Activated CD4-positive, alpha-beta memory T cell treated with anti-CD3 and anti-CD28 coated beads, Interleukin-2, amount 10 ng/mL, durations not matched to agents 7 days and 5 days (primary cell): ENCODE measurements at places on chromosomes 2 and 18. TPM values are rescaled to one million over a fixed set of nuclear protein-coding genes. Genes with fewer than 3 reads are reported as not detected.
A peak's percentile ranks its signal among the peaks of the same experiment; 100 is the strongest.

DNA sequence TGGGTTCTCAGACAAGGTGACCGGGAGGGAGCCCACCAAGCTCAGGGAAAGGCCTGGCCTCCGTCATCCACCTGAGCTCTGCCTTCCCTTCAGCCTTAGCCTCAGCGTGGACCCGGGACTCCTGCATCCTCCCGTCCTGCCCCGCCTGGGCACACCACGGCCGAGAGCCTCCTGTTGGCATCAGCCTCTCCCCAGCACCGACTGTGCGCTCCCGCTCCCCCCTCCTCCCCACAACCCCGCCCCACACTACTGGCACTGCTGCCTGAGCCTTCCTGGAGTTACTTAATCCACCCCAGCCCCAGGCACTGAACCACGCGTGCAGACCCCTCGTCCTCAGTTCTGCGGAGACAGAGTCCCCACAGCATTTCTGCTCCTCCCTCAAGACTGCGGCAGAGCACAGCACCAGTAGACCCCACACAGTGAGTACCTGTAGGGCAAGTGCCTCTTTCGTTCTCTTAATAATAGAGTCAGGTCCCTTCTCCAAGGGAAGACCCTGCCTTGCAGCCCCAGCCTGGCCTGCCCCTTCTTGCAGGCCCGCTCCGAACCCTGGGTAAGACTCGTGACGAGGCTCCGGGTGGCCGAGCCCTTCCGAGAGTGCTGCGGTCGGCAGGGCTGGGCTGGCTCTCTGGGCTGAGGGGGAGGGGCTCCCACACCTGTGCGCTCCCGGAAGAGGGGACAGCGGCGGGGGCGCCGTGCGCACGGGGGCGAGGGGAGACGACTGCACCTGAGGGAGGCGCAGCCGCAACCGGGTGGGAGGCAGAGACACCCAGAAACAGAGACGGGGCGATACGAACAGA lies at the start of gene AMER3:
Gene AMER3, plus strand, starts transcription at position 285 of the 797 bp plus-strand sequence. CDS start 6,533 bp downstream, outside the sequence.
- no peak within 1 kb of the TSS for H3K27ac ChIP-seq
- H3K4me1 ChIP-seq: peaks cover 7% of the 10 kb centered on the region
- H3K27me3 ChIP-seq: peaks cover 40% of the 10 kb centered on the region
- no peak for DNase-seq

DNA sequence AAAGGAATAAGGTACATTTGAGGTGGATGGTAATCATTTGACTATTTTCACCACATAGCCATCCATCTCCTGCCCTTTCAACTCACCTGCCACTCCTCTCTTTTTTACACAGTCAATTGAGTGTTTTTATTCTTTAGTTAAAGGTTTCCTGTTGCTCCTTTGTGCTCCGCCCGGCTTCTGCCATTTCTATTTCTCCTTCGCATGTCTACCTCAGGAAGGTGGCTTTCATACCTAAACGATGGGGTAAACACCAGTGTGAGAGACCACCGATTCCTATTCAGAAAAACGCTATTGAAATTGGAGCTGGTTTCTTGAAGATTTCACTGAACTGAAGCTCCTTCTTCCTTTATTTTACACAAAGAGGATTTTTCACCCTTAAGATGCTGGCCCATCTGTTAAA lies 1628.0 kb upstream of the PIK3C3 start:
- no peaks in the 10 kb centered on the region for H3K36me3 ChIP-seq
- no peak overlapping the region for H3K27ac ChIP-seq
- DNase-seq: no peak
- no peaks in the 10 kb centered on the region for H3K4me1 ChIP-seq

DNA sequence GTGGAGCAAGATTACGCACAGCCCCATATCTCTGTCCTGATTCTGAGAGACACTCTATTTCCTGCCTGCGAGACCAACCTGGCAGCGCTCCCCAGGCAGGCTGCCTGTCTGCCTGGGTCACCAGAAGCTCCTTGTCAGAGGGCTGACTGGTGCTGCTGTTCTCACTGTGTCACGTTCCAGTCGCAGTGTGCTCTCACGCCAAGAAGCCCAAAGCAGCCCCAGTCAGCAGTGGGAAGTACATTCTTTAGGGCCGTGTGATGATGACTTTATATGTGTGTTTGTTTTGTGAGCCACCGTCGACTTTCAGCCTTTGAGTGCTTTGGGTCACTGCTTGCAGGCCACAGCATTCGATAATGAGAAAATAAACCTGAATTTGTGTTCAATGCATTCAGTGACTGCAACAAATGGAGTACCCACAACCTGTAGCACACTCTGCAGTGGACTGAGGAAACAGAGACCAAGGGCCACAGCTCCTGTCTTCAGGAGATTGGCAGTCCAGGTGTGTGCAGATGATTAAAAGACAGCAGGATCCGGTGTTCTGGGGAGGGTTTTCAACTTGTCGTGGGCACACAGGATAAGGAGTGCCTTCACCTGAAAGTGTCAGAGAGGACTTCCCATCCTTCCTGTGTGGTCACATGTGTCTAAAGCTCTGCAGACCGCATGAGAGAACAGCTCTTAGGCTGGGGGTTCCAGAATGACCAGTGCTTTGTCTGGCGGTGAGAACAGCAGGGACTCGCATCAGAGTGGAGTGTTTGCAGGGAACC lies 4.8 kb downstream of the TNFRSF11A start:
- peak; percentile 65 for DNase-seq
- H3K4me1 ChIP-seq: peaks cover 70% of the 10 kb centered on the region
- peaks cover 19% of the 10 kb centered on the region for H3K27me3 ChIP-seq
- peak overlapping the region; percentile 56 for H3K4me3 ChIP-seq
- peaks cover 37% of the 10 kb centered on the region for H3K36me3 ChIP-seq

- no peaks in the 10 kb centered on the region for H3K36me3 ChIP-seq
- peaks cover 68% of the 10 kb centered on the region for H3K27me3 ChIP-seq
- no peak within 1 kb of the TSS for H3K27ac ChIP-seq
- H3K4me3 ChIP-seq: peak within 1 kb of the TSS; percentile 64
- peak; percentile 64 for DNase-seq
These were observed at the start of gene TGFA for GRCh38 chr2:70553584-70554337. TSS of gene TGFA (minus strand) at chr2:70553826. CDS start at chr2:70553767, 59 bp downstream.

DNA sequence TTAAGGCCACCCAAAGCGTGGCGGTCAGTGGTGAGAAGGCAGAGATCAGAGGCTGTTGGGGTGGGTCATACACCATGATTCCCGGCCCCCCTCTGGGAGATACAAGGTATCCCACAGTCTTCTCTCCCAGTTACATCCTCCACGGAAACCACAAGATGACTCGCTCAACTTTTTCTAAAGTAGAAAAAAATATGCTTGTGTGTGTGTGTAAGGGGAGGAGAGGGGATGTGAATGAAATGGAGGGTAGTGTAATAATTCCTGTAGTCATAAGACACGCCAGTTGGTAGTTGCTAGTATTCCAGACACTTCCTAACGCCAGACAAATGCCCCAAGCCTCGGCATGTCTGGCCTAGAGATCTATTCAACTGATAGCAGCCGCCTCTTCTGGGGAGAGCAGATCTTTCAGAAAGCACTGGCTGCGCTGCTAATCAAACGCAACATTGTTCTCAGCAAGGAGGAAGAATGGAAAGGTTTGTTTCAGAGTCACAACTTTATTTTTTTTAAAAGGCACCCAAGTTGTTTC lies 143.5 kb downstream of the TGIF1 start:
- peak overlapping the region; percentile 98 for H3K27ac ChIP-seq
- peaks cover 24% of the 10 kb centered on the region for H3K36me3 ChIP-seq
- H3K4me3 ChIP-seq: peak overlapping the region; percentile 92
- H3K4me1 ChIP-seq: peaks cover 46% of the 10 kb centered on the region
- no peaks in the 10 kb centered on the region for H3K27me3 ChIP-seq
- DNase-seq: peak; percentile 32

DNA sequence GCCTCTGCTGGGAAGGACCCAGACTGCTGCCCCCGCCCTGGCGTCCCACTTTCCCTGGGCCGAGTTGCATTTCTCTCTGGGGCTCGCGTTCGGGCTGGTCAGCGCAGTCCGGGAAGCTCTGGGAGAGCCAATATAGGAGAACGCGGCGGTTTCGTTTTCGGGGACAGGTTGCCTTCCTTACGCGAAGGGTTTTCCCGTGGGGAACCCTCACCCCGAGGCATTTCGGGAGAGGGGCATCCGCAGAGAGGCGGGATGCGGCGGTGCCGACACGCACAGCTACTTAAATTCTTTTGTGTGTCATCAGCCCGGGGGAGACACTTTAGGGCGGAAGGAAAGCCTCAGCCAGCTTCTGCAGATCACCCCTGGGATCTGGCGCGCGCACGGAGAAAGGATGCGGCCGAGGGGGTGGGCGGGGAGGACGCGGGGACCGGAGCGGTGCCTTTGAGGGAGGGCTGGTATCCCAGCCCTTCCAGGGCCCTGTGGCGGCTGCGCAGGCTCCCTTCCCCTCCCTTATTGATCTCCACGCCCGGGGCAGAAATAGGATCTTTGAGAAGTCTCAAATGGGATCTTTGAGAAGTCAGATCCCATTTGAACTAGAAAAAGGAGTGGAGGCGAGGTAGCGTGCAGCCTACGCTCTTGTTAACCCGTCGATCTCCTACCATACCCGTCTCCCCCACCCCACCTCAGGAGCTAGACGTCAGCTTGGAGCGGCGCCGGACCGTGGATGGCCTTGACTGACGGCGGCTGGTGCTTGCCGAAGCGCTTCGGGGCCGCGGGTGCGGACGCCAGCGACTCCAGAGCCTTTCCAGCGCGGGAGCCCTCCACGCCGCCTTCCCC lies 1.2 kb downstream of the GATA6 start:
- DNase-seq: no peak
- peaks cover 18% of the 10 kb centered on the region for H3K4me1 ChIP-seq
- H3K27me3 ChIP-seq: peaks cover 78% of the 10 kb centered on the region
- peak overlapping the region; percentile 73 for H3K4me3 ChIP-seq
- H3K27ac ChIP-seq: peak overlapping the region; percentile 57

- peaks cover 18% of the 10 kb centered on the region for H3K4me1 ChIP-seq
- no peak overlapping the region for H3K4me3 ChIP-seq
- no peak overlapping the region for H3K27ac ChIP-seq
- H3K27me3 ChIP-seq: peaks cover 4% of the 10 kb centered on the region
- H3K36me3 ChIP-seq: no peaks in the 10 kb centered on the region
These were observed 63.4 kb downstream of the NYAP2 start for GRCh38 chr2:225462945-225463344.

DNA sequence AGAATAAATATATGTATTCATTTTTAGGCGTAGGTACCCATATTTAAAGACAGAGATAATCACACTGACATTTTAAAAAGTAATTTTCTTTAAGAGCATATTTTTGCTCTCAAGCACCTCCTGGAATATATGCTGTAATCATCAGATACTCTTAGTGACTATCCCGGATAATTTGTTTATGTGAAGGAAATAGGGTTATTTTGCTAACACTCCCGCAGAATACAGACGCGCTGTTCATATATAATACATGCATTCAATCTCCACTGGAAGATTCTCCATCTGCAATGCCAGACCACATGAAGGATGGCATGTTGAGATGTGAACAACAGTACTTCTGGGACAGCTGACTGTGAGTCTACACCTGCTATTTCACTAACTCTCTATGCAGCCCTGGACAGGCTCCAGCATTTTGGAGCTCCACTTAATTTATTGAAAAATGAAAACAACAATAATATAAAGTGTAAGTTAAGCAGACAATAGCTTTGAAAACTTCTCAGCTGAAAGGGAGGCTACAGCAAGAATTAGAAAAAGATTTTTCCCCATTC lies 430.6 kb downstream of the TMX3 start:
- no peaks in the 10 kb centered on the region for H3K27me3 ChIP-seq
- no peak overlapping the region for H3K4me3 ChIP-seq
- H3K36me3 ChIP-seq: no peaks in the 10 kb centered on the region
- DNase-seq: no peak

DNA sequence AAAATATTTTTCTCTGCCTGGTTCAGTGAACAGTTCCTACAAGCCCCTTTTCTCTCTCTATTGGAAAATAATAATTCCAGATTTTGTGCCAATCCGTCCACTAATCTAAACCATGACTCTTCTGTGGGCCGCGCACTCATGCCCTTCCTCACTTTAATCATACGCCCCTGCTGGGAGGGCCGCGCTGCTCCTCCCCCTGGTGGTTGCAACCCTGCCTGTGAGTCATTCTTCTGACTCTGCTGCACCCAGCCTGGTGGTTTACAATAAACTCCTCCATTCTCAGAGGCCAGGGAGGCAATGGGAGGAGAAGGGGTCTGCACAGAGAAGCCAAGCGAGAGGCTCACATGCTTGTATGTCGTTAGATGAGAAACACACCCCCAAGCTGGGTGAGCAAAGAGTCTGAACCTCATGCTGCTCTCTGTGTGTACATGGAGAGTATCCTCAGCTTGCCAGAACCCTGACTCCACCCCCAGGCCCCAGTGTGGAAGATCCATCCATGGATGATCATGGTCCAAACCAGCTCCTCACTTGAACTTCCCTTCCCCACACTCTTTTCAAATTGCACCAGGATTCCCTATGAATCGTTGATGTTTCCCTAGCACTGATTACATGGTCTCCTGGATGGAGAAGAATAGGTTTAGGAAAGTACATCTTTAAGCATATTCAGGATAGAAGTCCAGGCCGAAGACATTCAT lies 228.9 kb downstream of the ANKRD30B start:
- no peak overlapping the region for H3K27ac ChIP-seq
- H3K36me3 ChIP-seq: no peaks in the 10 kb centered on the region
- H3K4me3 ChIP-seq: no peak overlapping the region
- H3K4me1 ChIP-seq: no peaks in the 10 kb centered on the region

DNA sequence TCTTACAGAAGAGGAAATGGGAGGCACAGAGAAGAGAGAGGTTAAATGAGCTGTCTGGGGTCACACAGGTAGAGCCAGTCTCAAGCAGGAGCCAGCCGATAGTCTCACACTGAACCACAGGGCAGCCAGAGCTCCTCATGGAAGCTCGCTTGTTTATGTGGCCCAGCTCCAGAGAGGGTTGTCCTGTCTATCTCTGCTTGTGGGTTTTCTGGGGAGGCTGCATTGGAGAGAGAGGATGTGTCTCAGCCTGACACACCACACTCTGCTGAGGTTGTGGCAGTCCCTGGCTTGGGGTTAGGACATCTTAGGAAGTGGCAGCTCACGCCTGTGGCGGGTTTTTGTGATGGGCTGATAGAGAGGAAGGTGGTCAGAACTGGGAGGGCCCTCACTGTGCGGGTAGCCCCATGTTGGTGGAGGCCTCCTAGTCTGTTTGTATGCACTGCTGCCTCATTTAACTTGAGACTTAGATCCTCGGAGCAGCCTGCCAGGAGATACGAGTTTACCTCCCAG lies 52.3 kb downstream of the TCF7L1 start:
- peak; percentile 19 for DNase-seq
- peaks cover 22% of the 10 kb centered on the region for H3K27me3 ChIP-seq
- no peak overlapping the region for H3K27ac ChIP-seq
- no peaks in the 10 kb centered on the region for H3K36me3 ChIP-seq

DNA sequence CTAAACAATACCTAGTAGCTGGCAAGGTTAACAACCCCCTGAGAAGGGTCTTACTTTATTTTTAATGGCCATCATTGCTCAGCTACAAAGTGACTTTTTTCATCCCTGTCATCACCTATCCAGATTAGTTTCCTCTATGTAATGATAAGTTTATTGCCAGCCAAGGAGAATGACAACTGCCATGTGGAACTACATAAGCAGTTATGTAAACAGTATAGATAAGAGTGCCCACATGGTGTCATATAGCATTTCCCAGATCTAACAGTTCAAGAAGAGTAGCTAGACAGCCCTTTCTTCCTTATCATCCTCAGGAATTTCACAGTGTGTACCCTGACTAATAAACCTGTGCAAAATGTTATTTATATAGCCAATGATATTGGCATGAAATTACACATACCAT lies 240.2 kb upstream of the PIK3C3 start:
- no peaks in the 10 kb centered on the region for H3K36me3 ChIP-seq
- no peak overlapping the region for H3K27ac ChIP-seq
- no peak for DNase-seq
- no peaks in the 10 kb centered on the region for H3K27me3 ChIP-seq
- no peak overlapping the region for H3K4me3 ChIP-seq
- H3K4me1 ChIP-seq: no peaks in the 10 kb centered on the region

The ACVR1C gene
- 1.9 TPM for total RNA-seq

The B3GNT7 gene
- not detected for total RNA-seq

The RTP5 gene
- 0.13 TPM for total RNA-seq

The ANKRD30B gene
- not detected for total RNA-seq

The COL4A3 gene
- not detected for total RNA-seq

The DNAJC5G gene
- not detected for total RNA-seq

The CYP26B1 gene
- not detected for total RNA-seq

The RTKN gene
- 1.1 TPM for total RNA-seq
